ENCODE measurements at places on chromosomes 3 and 15.

DNA sequence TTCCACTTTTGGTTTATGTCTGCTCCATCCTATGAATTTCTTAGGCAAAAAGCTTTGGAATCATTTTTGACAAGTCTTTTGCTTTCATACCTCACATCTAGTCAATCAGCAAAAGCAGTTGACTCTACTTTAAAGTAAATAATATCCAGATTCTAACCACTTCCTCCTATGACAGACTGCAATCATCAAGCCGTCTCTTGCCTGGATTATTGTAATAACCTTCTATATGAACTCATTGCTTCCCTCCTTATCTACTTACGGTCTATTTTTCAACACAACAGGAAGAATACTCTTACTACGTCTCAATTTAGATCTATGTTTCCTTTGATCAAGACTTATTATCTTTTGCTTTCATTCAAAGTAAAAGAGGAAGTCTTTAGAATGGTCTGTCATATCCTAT lies 20.7 kb downstream of the CLDN1 start:
- no peak for DNase-seq

GRCh38 chr15:28960979-28961378 lies 75.2 kb downstream of the APBA2 start:
- no peak for DNase-seq

GRCh38 chr3:39751286-39751685 lies 58.1 kb upstream of the MYRIP start:
- no peak for DNase-seq

DNA sequence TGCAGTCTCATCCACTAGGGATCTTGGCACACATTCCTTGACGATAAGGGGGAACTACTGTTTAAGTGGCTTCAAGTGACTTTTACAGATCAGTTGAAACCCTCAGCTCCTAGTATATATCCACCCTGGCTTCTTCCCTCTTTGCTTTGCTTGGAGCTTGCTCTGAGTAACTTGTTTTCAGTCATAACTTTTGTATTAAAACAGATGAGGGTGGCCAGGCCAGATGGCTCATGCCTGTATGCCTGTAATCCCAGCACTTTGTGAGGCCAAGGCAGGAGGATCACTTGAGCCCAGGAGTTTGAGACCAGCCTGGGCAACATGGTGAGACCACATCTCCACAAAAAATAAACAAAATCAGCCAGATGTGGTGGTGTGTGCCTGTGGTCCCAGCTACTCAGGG lies 42.4 kb downstream of the EOMES start:
- DNase-seq = no peak

DNA sequence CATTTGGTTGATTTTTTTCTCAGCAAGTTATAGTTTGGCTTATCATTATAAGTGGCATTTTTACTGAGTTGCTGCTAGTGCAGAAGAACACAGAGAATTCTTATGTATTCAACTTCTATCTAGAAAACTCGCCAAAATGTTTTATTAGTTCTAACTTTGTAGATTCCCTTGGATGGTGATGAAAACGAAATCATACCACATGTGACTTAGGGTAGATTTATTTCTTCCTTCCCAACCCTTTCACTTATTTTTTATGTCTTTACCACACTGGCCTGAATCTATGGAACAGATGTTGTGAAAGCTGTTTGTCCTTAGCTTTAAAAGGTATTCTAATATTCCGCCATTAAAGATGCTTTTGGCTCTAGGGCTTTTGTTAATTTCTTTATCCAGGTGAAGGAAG lies 503.3 kb upstream of the CFAP20DC start:
- no peak for DNase-seq

GRCh38 chr3:42735019-42735418 lies 32.4 kb upstream of the HHATL start:
- DNase-seq = no peak

GRCh38 chr3:71492974-71493771 lies 90.4 kb downstream of the FOXP1 start:
- DNase-seq = peak; percentile 23

DNA sequence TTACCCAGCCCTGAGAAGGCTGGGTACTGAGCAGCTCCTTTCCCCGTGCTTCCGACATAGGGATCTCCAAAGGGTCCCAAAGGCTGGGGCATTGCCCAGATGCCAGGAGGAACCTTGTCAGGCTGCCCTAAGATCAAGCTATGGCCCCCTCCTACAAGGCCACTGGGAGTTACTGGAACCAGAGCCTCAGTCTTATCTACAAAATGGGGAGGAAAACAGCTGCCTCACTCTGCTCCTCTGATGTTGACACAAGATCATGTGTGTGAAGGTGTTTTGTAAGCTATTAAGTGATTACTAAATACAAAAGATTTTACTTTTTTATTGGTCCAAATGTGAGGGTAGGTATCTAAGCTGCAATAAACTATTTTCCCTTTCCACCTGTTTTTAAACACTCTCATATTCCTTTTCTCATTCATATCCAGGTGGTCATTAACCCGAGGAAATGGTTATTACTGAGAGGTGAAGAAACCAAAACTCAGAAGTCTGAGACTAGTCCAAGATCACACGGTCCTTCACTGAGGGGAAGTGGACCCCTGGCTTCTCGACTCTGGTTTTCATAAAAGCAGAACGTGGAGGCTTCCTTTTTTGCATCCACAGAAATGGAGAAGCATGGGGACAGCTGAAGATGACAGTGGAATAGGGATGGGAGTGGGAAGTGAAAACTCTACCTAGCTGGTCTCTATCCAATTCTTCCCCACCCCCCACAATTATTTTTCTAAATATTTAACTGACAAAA lies 1.7 kb downstream of the ARPIN start:
- no peak for DNase-seq

DNA sequence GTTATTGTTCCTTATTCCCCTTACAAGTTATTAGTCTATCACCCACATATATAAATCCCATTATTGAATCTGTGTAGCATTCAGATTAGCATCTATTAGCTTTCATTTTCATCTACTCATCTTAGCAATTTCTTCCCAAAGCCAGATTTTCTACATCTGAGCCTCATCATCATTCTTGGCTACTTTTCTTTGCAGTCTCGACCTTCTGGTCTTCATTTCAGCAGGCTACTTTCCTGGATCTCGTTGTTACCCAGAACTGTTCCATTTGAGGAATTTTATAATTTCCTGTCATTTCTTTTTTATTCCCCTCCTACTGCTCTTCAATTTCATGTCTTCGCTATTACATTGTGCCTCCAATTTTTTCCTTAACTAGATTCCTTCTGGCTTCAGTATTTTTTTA lies 51.8 kb downstream of the SPRED1 start:
- DNase-seq = no peak

DNA sequence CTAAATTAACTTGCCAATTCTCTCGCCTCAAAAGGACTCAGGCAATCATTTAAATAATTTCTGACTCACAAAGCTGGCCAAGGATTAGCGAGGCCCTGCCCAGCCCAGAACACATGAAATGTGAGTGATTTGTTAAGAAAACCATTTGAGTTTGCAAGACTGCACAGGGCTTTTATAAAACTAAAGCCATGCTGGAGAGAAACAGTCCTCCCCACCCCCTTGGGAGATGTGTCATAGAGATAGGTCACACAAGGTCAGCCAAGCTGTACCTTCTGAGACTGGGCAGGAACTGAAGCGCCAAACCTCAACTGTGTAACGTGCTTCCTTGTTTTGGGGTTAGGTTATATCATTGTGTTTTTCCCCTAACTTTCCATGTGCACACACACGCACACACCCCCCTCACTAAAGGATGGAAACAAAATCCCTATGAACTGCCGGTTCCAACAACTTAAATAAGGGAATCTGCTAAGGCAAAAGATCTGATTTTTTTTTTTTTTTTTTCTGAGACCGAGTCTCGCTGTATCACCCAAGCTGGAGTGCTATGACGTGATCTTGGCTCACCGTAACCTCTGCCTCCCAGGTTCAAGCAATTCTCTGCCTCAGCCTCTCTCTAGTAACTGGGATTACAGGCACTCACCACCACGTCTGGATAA lies 8.1 kb downstream of the SPATA12 start:
- DNase-seq = no peak

DNA sequence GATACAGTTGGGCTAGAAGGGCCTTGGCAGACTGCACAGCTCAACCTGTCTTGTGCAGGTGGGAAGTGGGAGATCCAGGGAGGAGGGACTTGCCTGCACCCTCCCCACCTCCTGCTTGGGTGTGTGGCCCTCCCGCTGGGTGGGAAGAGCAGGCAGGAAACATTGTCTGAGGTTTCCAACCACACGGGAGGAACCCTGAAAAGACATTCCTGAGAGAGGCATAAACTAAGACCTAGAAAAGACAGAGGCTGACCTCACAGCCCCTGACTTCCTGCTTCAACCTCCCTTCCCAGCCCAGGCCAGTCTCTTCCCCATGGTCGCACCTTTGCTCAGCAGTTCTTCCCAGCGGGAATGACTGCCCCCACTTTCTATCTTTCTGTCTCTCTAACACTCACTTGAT lies 46.3 kb upstream of the INSYN1 start:
- DNase-seq = no peak

DNA sequence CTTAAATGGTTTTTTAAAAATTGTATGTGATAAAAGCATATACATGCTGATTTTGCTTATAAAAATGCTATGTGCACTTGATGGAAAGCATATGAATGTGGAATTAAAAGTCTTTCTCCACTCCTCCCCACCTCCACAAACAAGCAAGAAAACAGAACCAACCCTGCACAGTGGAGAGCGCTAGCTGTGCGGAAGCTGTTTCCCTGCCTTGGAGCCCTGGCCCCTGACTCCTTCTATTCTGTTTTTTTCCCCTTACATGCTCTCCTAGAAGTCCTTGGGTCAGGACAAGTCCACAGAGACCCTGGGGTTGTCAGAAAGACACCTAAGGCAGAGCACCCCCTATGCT lies 64.2 kb downstream of the BOC start:
- DNase-seq = no peak

- no peak for DNase-seq
Observed at GRCh38 chr3:14744556-14744955, 69.6 kb downstream of the C3orf20 start.

DNA sequence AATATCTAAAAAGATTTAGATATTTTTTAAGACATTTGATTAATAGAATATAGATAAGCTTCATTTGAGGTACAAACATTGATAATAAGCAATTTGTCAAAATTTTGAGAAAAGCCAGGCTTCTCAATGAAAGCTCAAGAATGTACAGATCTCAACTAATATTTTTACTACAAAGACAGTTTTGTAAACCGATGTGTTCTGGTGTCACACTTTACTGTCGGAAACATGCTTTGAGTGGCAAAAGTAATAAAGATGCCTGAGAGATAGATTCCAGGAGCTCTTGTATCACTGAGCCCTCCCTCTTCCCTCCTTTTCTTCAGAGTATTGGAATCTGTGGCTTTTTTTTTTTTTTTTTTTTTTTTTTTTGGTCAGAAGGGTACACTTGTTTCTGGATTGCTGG lies 45.0 kb upstream of the THRB start:
- no peak for DNase-seq

DNA sequence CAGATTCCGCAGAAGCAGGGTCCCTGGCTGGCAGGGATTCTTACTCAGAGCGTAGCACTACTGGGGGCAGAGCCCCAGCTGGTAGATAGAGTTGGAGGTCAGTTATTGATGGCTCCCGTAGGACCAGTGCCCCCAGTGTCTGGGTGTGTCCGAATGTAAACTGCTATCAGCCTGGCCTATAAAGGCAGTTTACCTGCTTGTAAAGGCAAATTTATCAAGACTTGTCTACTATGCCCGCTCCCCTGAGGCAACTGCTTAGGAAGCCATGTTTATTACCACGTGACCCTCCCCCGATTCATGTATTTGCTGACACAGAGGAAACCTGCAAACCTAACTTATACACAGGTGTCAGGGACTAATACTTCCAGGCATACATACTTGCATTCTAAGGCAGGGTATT lies 607 bp upstream of the PPP1R14D start:
- no peak for DNase-seq

DNA sequence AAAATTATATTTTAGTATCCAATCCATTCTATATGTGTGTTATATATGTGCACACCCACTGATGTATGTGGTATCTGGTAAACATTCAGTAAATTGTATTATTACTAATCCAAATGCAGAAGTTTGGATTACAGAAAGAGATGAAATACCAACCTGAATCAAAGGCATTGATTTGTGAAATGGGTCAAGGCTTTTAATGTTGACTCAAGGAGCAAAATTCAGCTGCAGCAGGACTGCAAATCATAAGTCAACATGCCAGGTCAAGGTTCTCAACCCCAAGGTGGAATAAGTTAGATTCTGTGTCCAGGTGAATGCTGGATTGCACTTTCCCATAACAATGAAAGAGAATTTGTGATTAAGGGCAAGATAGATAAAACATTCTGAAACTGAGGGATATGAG lies 190.7 kb downstream of the GAP43 start:
- DNase-seq = no peak

GRCh38 chr3:100210772-100211135 lies 50.0 kb upstream of the TBC1D23 start:
- DNase-seq = no peak

DNA sequence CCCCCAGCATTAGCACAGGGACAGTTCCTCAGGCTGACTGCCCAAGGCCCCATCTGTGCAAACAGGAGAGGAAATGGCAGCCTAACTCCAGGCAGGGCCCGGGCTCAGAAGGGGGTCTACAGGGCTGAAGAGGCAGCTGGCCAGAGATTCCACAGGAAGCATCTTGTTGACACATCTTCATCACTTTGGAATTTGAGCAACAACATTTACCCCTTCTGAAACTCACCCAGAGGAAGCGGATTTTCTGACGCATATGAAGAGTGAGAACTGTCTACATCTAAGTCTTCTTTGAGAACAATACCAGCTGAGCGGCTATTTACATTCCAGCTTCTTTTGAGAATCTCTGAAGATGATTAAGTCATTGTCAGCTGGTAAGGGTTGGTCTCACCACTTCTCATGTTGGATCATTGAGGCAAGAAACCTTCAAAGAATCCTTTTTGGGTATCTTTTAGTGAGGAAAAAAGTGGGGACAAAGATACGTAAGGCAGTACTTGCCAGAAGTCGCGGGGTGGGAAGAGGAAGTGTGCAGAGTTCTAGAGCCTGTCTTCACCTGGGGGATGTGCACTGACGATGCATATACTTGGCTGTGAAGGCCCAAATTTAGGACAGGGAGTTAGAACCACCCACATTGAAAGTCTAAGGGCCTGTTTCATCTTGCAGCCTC lies 25.4 kb upstream of the SRP14 start:
- no peak for DNase-seq

DNA sequence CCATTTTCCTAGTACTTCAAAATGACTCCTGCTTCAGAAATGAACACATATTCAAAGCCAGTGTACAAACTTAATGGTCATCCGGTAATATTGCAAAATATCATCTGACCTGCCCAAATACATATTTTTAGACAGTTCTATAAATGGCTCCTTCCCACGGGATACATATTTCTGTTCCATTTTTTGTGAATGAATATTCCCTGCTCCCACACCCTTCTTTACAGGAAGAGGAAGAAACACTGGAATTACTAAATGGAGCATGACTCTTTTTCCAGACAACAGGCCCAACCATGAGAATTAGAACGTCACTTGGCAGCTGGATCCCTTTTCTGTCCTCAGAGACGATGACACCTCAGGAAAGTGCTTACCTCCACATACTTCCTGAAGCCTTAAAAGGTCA lies 38.0 kb upstream of the CBLB start:
- DNase-seq = no peak
